ENCODE measurements at places on chromosomes 16 and 17.
A peak's percentile ranks its signal among the peaks of the same experiment; 100 is the strongest.

- DNase-seq = no peak
Measured at GRCh38 chr17:74276051-74276476, 2.0 kb downstream of the DNAI2 start.

- no peak for DNase-seq
Measured at GRCh38 chr17:77186141-77186604, 45.4 kb downstream of the SEC14L1 start.

GRCh38 chr16:67703626-67704025 lies 15.5 kb downstream of the GFOD2 start:
- DNase-seq = no peak

GRCh38 chr16:11726008-11726407 lies 16.6 kb downstream of the TXNDC11 start:
- DNase-seq = no peak

- DNase-seq = peak; percentile 92
Measured at GRCh38 chr17:14775731-14776492, 475.0 kb downstream of the HS3ST3B1 start.

DNA sequence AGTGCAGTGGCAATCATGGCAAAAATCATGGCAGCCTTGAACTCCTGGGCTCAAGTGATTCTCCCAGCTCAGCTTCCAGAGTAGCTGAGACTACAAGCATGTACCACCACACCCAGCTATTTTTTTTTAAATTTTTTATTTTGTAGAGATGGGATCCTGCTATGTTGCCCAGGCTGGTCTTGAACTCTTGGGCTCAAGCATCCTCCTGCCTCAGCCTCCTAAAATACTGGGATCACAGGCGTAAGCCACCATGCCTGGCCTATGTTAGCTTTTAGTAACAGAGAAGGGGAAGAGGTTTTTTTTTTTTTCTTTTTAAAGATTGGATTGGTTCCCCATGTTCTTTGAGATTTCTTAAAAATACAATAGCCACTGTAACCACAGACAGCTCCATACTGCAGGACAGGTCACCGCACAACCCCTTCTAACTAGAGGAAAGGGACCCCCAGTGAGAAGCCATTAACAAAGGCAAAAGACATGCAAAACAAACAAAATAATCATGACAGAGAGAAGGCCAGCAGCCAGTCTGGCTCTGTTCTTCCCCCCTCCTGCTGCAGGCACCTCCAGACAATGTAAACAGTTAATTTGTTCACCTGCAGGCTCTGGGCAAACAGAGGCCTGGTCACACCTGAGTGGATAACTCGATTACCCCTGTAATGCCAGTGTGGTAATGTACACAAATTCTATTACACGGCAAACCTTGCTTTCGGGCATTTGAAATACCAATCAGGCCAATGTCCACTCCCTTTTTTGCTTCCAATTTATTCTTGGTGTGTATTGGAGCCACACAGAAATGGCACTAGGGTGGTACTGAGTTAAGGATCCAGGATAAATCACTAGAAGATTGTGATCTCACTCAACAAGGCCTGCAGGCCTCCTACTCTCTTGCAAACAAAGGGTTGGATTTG lies 52.9 kb downstream of the SNX11 start:
- no peak for DNase-seq

DNA sequence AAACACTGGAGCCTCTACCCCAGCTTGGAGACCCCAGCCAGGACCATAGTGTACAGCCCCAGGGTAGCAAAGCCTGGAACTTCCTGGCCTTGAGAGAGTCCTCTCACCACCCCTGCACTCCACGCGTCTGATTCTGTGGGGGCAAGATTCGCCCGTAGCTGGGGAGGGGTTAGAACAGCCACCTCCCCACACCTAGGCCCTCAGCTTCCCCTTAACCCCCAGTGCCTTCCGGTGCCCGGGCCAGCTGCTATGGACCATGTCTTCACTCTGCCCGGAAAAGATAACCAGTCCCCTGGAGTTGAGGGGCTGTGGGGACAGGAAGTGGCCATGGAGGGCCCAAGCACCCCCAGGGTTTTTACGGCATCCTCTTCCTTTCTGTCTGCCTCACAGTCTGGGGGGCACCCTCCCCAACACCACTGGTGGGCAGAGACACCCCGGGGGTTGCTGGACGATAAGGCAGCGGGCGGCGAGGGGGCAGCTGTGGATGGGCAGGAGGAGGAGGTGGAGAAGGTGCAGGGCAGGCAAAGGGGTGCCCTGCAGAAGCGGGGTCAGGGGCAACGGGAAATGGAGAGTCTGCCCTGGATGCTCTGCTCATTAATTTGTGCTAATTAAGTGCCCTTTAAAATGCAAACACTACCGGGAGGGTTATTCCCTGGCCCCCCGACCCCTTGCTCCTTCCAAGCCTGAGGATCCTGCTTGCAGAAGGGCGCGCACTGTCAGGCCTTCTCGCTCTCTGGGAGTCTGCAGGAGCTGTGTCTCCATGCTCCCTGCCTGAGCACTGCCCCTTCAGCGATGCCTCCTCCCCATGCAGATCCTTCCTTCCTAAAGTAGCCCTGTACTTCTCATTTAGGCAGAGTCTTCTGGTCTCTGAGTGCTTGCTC lies 2.4 kb downstream of the PRSS27 start:
- no peak for DNase-seq

DNA sequence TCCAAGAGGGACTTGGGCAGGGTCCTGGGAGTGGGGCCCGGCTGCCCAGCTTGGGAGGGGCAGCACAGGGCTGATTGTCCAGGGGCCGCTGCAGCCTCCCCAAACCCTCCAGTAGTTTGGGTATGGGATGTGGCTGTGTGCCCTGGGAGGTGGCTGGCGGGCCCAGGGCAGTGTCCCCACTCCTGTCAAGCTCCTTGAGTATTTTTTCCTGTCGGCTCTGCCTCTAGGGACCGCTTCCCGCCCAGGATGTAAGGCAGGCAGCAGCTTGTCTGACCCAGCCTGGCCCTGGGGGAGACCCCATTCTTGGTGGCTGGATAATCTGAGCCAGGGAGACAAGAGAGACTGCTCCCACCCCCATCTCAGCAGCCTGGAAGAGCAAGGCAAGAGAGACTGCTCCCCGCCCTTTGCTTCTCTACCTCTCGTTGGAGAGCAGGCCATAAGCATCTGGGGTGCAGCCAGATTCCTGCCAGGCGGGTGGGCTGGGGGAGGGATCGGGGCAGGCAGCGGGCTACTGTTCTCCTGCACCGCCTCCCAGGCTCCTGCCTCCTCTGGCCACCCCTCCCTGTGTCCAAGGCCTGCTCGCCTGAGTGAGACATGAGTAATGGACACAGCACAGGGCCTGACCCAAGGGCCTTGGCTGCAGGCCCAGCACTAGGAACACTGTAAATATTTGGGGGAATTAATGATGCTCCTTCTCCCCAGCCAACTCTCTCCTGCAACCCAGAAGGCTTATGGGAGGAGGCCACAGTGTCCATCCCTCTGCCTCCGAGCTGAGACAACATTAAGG lies 18.4 kb upstream of the ITGA3 start:
- peak; percentile 69 for DNase-seq

GRCh38 chr16:29702269-29702668 lies 23.3 kb downstream of the QPRT start:
- DNase-seq = no peak

- DNase-seq = peak; percentile 76
Measured at GRCh38 chr16:84718-85406, 6.8 kb downstream of the MPG start.

DNA sequence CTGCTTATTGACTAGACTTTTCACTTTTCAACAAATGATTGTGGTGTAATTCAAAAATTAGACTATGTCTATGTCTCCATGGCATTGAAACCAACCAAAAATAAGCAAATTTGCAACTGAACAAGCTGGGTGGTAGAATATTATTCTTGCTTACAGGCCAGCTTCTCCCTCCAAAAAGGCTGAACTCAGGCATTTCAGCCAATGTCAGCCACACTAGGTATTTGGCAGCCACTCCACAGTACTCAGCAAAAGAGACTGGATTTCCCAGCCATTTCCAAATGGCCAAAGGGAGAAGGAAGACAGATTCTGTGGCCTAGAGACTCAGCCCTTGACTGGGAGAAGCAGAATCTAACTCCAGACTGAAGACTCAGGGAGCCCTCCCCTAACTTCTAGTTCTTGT lies 121.8 kb upstream of the IRX5 start:
- DNase-seq = no peak

DNA sequence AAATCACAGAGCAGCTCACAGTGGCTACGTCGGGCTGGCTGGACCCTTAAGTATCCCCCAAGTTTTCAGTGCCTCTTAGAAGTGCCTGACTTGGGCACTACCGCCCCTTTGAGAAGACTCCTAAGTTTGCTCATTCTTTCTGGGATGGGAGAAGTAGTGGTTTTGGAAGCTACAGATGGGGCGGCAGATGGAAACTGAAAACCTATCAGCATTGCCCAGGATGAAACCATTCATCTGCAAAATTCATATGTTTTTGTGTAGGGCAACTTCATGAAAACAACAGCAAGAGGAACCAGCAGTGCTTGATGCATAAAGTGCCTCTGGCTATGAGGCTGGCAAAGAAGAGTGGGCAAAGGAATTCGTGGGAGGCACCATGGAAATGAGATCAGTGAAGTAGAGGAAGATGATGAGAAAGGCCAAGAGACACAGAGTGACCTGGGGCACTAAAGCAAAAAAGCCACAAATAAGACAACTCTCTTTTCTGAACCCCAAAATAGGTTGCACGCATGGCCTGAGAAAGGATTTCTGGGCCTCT lies 277.1 kb downstream of the XYLT1 start:
- no peak for DNase-seq

- DNase-seq = no peak
Measured at GRCh38 chr16:89292443-89293078, 75.1 kb downstream of the ZNF778 start.

- no peak for DNase-seq
Measured at GRCh38 chr16:3536271-3536731, 35.5 kb downstream of the CLUAP1 start.

DNA sequence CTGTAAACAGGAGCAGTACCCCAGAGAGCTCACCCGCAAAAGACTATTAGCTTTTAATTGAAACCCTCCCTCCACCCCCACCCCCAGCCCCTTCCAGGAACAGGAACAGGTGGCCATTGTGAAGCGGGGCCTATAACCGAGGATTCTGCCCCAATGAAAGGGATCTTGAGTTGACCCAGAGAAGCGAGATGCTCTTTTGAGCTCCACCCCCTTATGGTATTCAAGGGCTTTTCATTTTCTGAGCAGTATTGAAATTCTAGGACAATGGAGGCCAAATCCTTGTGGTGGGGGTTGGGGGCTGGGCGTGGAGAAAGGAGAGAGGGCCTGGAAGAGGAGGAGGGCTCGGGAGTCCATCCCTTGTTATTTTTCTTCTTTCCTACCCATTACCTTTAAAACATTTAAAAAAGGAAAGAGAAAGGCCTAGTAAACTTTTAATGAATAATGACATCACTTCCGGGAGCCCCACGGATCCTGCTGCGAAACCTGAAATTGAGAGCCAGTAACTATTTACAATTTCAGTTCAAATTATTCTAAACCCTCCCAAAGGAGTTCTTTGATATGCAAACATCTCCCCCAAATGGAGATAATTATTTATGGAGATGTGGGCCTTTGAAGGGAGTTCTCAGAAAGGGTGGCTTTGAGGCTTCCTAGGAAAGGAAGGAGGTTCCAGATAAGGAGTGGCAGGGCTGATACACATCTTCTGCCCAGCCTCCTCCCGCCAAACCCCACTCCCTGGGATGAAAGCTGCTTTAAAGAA lies 30.5 kb downstream of the HS3ST3B1 start:
- DNase-seq = no peak

DNA sequence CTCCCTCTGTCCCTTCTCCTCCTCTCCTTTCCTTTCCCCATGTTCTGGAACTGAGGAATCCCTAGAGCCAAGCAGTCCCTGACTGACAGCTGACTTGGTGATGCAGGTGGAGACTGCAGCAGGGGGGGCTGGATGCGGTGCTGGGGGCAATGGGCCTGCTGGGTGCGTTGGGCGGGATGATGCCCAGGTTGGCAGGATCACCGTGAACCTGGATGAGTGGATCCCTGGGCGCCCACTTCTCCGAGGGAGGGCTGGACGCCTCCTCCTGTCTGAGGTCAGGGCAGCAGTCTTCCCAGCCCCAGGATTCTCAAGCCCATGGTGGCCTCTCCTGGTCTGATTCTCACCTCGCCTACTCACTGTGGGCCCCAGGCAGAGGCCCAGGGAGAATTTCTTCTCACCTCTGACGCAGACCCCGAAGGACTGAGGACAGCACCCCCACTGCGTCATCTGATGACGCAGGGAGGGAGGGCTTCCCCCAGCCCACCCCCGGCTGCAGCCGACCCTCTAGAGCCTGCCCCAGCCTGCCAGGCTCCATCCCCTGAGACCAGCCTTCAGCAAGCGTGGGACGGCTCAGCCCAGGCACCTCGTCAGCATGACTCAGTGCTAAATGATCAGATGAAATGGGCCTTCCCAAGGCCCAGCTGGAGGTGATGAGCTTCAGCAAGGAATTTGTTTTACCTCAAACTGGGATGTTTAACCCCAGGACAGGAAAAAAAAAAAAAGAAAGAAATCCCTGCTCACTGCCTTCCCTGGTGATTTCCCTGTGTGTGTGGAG lies 188.0 kb upstream of the TNRC6C start:
- DNase-seq = peak; percentile 4

GRCh38 chr17:63516910-63517824 lies 6.0 kb upstream of the KCNH6 start:
- DNase-seq = peak; percentile 88

DNA sequence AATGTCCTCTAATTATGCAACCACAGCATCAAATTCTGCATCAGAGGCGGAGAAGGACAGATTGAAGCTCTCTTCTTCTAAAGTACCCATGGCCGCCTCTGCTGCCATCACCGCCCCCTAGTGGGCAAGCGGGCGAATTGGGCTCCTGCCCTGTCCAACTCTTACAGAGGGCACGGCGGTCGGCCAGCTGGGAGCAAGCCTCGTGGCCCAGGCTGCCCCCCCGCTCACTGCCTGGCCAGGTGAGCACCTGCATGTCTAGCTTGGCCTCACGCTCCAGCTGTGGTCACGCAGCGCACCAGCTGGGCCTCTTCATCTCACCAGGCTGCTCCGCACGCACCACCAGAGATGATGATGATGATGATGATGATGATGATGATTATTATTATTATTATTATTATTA lies 146.1 kb upstream of the TOM1L1 start:
- DNase-seq = no peak

- DNase-seq = no peak
Measured at GRCh38 chr17:75350706-75351105, 54.8 kb downstream of the GRB2 start.

DNA sequence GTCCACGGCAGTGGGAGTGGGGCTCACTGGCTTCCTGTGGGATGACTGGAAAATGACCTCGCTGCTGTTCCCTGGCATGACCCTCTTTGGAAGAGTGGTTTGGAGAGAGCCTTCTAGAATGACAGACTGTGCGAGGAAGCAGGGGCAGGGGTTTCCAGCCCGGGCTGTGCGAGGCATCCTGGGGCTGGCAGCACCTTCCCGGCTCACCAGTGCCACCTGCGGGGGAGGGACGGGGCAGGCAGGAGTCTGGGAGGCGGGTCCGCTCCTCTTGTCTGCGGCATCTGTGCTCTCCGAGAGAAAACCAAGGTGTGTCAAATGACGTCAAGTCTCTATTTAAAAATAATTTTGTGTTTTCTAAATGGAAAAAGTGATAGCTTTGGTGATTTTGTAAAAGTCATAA lies 7.8 kb upstream of the RNF213 start:
- peak; percentile 64 for DNase-seq

All from mammary epithelial cell (primary cell).